ENCODE measurements at places on chromosomes 4 and X.

- DNase-seq: no peak
These were observed 2.9 kb downstream of the FMR1 start for GRCh38 chrX:147914591-147914990.

DNA sequence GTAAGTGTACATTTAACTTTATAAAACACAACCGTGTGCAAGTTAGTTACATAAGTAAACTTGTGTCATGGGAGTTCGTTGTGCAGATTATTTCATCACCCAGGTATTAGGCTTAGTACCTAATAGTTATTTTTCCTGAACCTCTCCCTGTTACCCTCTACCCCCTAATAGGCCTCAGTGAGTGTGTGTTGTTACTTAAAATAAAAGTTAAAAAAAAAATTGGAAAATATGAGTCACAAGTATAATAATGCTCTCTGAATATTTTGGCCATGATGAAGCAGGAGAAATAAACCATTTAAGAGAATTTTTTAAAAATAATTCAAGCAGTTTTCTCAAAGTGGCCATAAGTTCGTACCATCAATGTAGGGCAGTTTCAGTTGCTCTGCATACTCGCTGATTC, 105.1 kb upstream of the GRID2 start:
- no peak for DNase-seq

DNA sequence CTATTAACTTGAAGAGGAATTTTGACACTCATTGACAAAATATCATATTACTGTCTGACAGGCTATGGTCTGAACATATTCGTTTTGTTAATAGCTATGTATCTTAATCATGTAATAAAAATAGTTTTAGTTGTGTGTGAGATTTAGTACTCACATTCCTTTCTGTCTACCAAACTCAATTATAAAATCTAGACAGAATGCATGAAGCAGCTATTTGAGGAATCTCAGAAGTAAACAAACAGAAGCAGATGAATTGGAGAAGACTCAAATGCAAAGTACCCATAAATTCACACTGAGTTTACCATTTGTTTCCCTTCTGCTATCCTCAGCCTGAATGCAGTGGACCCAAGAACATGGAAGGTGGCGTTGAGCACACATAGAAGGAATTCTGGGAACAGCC, 841.6 kb upstream of the AADAT start:
- no peak for DNase-seq

GRCh38 chr4:57265831-57266582, 155.8 kb upstream of the IGFBP7 start:
- no peak for DNase-seq

GRCh38 chr4:140316799-140317198, 56.6 kb upstream of the SCOC start:
- no peak for DNase-seq

DNA sequence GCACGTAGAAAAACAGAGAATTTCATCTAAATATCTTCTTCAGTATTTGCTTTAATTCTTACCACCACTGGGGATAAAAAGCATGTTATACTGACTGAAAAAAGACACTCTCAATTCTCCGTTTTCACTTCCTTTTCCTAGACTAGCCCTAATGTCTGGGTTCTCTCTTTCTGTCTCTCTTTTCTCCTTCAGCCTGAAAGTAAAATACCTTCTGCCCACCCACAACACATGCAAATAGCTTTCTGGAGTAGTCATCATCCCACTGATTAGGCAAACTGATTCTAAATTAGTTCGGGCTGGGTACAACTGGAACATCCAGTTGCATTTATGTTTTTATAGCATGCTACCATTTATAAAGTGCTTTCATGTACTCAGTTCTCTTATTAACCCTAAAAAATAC, 142.4 kb upstream of the ANKRD50 start:
- DNase-seq: peak; percentile 5

GRCh38 chr4:26076000-26076587, 162.1 kb downstream of the SMIM20 start:
- DNase-seq: no peak

- DNase-seq: no peak
These were observed 637 bp downstream of the AR start for GRCh38 chrX:67544281-67545035.

- no peak for DNase-seq
These were observed 247.9 kb upstream of the GALNTL6 start for GRCh38 chr4:171565130-171565788.
